ENCODE measurements at places on chromosomes 2 and 18.

DNA sequence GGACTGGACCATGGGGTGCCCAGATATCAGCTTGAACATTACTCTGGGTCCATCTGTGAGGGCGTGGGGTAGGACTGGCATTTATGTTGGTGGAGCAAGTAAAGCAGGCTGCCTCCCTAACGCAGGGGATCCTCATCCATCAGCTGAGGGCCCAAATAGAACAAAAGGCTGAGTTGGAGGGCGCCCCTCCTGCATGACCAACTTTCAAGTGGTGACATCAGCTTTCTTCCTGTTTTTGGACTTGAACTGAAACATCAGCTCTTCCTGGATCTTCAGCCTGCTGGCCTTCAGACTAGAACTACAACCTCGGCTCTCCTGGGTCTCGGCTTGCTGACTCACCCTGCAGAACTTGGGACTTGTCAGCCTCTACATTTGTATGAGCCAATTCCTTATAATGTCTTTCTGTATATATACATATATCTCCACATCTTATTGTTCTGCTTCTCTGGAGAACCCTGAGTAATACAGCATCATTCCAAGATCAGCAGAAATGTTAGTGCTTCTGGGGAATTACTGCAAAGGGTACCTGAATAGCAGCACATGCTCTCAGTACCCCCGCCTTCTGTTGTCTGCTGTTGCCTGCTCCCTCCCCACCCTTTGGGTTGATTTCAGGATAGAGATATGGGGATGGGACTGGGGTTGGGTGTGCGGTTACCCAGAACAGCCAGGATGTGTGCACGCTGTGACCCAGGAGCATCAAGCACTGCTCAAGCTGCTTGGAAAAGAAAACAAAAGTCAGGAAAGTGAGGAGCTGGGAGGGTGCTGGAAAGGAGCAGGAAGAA, 20.0 kb downstream of the TMEM127 start:
- no peak for DNase-seq

DNA sequence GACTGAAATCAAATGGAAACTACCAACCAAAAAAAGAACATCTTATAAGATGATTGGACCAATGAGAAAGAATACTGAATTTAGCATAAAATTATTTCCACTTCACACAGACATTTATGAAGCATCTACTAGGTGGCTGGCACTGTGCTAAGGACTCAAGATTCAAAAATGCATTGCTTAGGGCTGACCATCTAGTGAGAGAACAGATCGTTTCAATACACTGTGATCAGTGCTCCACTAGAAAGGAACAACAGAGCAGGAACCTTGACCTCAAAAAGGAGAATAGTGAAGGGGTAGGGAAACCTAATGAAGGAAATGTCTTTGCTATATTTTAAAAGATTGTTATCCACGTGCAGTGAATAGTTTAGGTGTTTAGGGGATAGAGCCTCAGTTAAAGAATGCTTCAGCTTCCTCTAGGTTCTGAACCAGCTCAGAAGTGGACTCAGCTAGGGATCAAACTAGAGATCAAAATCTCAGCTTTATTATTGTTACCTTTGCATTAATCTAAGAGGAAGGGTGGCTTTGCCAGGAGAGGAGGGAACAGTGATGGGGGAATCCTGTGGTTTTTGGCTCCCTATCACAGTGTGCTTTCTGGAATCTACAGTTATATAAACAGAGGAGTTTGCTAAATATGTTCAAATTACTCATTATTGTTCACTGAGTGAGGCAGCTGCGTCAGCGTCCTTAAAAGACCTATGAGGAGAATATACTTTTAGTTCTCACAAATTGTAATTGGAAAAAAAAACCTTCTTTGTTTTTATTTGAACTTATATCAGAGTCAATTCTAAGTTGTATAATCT, 16.2 kb upstream of the BBS5 start:
- peak; percentile 53 for DNase-seq

DNA sequence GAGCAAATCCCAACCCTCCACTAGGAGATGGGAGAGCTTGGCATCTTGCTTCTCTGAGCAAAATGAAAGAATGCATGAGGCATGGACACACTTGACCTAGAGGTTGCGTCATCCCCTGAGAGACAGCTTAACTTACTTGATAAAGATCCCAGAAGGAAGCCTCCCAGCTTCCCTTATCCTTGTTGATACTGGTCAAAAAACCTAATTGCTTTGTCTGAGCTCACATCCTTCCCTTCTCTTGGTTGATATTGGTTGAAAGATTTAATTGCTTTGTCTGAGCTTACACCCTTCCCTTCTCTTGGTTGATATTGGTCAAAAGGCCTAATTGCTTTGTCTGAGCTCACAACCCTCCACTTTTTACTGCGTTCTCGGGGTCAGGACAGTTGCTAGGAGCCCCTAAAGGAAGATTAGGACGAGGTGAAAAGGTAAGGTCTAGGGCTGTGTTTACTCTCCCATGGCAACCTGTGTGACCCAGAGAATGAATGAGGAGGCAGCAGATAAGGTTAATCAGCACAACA, 12.2 kb upstream of the BOD1L2 start:
- DNase-seq, result no peak

GRCh38 chr2:75047189-75047991, 88.9 kb downstream of the POLE4 start:
- DNase-seq, result peak; percentile 31

- DNase-seq, result no peak
Measured at GRCh38 chr2:156486147-156486546, 50.0 kb downstream of the GPD2 start.

GRCh38 chr2:191202209-191202721, 42.9 kb upstream of the MYO1B start:
- peak; percentile 75 for DNase-seq

DNA sequence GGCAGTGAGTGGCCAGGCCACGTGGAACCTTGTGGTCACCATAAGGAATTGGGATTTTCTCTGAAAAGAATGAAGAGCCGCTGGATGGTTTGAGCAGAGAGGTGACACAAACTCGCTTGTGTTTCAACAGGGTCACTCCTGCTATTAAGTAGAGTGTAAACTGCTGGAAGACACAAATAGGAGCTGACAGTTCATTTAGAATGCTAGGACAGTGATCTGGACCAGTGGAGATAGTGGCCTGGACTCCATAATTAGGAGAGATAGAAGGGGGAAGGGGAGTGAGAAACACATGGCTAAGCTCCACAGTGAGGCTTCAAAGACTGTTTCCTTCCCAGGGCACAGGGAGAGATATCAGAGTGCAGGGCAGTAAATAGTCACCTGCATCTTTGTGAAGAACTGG, 381.1 kb upstream of the ST6GAL2 start:
- DNase-seq, result no peak

GRCh38 chr2:225056330-225057073, 14.2 kb upstream of the DOCK10 start:
- no peak for DNase-seq

DNA sequence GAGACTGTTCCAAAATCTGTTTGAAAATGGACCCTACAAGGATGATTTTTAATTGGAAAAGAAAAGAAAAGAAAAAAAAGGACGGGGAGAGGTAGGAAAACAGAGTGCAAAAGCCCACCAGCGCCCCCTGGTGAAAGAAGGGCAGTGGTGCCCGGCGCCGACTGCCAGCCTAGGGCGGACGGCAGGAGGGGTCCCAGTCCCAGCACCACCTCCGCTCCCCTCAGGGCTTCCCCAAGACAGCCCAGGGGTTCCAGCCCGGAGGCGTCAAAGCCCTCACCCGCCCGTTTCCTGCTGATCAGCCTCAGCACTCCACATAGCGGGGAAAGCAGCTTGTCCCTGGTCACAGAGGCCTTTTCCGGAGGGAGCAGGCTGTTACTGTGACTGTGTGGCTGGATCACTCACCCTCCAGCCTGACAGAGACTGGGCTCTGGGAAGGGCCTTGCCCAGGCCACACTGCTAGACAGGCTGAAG, 213.9 kb downstream of the TFCP2L1 start:
- DNase-seq, result no peak

GRCh38 chr2:18346344-18346743, 214.1 kb downstream of the RDH14 start:
- no peak for DNase-seq

- DNase-seq, result no peak
Measured at GRCh38 chr2:62267696-62268095, 71.8 kb downstream of the B3GNT2 start.

DNA sequence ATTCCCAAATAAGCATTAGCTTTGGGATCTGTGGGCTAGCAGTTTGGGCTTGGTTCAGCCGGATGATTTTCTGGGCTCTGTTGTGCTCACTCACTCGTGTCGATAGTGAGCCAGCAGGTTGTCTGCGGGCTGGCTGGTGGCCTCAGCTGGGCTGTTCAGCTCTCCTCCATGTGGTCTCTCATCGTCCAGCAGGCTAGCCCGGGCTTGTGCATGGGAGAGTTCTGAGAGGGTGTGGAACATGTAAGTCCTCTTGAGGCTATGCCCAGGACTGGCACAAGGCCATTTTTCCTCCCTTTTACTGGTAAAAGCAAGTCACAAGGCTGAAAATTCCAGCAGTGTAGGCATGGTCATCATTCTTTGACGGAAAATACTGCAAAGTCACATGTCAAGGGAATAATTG, 38.5 kb downstream of the NTSR2 start:
- DNase-seq, result no peak

GRCh38 chr18:31297248-31297647, 20.7 kb upstream of the DSG1 start:
- DNase-seq, result no peak

All from AG04449 (cell line).